Effector memory CD4-positive, alpha-beta T cell (primary cell): ENCODE measurements at places on chromosomes 12 and 14.

- H3K27ac ChIP-seq = no peak overlapping the region
- H3K36me3 ChIP-seq = no peaks in the 10 kb centered on the region
- no peaks in the 10 kb centered on the region for H3K27me3 ChIP-seq
- no peaks in the 10 kb centered on the region for H3K4me1 ChIP-seq
- no peak for DNase-seq
Observed at GRCh38 chr12:93664573-93665138, 12.5 kb upstream of the CRADD start.

DNA sequence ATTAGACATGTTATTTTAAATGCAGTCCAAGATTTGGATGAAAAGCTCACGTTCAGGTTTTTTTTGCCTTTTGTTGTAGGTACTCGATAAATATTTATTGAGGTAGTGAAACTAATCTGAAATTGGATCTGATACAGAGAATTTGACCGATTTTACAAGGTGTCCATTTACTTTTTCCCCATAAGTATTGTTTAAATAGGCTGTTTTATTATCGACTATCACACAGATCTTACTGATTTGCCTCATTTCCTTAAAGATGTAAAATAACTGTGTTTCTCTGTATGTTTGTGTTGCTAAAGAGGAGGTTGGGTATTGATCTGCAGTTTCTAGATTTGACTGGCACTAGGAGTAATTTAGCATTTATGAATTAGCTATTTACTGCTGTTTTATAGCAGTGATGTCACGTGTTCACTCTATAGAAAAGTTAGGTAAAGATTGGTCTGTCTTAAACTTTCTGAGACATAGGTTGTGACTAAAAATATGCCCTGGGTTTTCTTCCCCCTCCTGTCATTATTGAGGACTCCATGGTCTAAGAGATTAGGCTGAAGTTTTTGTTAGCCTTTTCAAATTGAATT is 3.5 kb downstream of the RAP1B start:
- peaks cover 26% of the 10 kb centered on the region for H3K4me1 ChIP-seq
- DNase-seq = no peak
- no peak overlapping the region for H3K27ac ChIP-seq
- H3K27me3 ChIP-seq = no peaks in the 10 kb centered on the region
- H3K4me3 ChIP-seq = peak overlapping the region; percentile 18
- H3K36me3 ChIP-seq = no peaks in the 10 kb centered on the region

- H3K36me3 ChIP-seq = no peaks in the 10 kb centered on the region
- no peak overlapping the region for H3K27ac ChIP-seq
- H3K4me1 ChIP-seq = no peaks in the 10 kb centered on the region
- no peak overlapping the region for H3K4me3 ChIP-seq
Observed at GRCh38 chr12:58174316-58174715, 232.9 kb downstream of the ATP23 start.

- H3K27ac ChIP-seq = no peak overlapping the region
- no peak overlapping the region for H3K4me3 ChIP-seq
- H3K36me3 ChIP-seq = no peaks in the 10 kb centered on the region
- DNase-seq = no peak
Observed at GRCh38 chr14:94356379-94357056, 31.9 kb downstream of the SERPINA1 start.

GRCh38 chr12:125262851-125263250 is 197.6 kb downstream of the AACS start:
- H3K36me3 ChIP-seq = no peaks in the 10 kb centered on the region
- no peaks in the 10 kb centered on the region for H3K4me1 ChIP-seq
- no peak overlapping the region for H3K27ac ChIP-seq
- H3K27me3 ChIP-seq = no peaks in the 10 kb centered on the region
- no peak for DNase-seq
- no peak overlapping the region for H3K4me3 ChIP-seq

DNA sequence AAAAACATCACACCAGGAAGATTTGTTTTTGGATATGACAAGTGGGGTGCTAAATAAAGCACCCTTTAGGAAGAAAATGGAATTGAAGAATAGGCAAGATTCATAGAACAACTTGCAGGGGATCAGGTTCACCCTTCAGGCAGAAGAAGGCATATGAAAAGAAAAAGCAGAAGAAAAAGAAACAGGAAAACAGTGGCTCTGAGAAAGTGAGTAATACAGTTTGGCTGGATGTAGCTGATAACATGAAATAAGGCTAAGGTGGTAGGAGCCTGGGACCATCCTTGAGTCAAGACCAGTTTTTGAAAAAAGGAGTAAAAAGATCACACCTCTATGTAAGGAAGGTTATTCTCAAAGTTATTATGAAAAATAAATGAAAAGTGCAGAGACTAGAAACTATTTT is 42.4 kb downstream of the TRIP11 start:
- no peak overlapping the region for H3K4me3 ChIP-seq
- H3K27me3 ChIP-seq = no peaks in the 10 kb centered on the region
- peaks cover 15% of the 10 kb centered on the region for H3K36me3 ChIP-seq
- no peak overlapping the region for H3K27ac ChIP-seq
- no peak for DNase-seq

DNA sequence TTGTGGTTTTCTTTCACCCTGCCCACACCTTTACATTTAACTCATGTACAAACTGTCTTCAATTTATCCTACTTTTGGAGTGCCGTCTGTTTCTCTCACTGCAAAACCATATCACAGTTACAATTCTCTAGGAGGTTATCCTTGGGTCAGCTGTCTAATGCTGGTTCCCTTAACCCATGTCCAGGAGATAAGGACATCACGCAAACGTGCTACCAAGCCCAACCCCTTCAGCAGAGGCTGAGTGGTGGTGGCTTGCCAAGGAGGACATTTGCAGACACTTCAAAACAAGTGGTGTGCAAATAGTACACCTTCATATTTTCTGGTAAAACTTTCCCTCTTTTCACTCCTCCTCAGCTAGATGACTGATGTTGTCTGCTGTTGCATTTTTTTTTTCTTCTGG is 167.9 kb downstream of the PAX9 start:
- no peaks in the 10 kb centered on the region for H3K27me3 ChIP-seq
- no peak overlapping the region for H3K27ac ChIP-seq
- H3K4me3 ChIP-seq = no peak overlapping the region
- no peaks in the 10 kb centered on the region for H3K4me1 ChIP-seq
